Activated CD4-positive, CD25-positive, alpha-beta regulatory T cell treated with anti-CD3 and anti-CD28 coated beads, Interleukin-2, amount 50 U/mL, for 24 hours (primary cell): ENCODE measurements at places on chromosomes 12 and 14.
A peak's percentile ranks its signal among the peaks of the same experiment; 100 is the strongest.

DNA sequence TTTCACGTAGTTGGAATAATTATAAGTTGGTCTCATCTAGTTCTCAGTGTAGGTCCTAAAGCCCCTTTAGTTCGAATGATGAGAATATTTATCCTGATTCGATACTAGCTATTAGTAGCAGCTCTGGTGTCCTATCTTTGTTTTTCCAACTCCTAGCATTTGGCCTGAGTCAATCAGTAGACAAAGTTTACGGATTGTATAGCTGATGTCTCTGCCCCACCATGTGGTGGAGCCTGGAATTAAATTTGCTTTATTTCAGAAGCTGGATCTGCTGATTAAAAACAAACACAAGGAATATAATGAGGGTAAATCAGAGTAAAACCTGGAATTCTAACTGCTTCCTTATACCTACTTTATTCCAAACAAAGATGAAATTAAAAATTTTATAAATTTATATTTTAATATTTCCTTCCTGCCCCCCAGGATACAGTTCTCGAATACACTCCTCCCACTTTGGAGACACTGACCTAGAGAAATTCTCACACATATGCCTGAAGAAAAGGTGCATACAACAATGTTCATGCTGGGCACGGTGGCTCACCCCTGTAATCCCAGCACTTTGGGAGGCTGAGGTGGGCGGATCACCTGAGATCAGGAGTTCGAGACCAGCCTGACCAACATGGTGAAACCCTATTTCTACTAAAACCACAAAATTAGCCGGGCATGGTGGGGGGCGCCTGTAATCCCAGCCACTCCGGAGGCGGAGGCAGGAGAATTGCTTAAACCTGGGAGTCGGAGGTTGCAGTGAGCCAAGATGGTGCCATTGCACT, 7.6 kb upstream of the BRMS1L start:
- ATAC-seq, result peak; percentile 38

- no peak for ATAC-seq
Measured at GRCh38 chr12:117468016-117468415, 106.6 kb upstream of the NOS1 start.

- ATAC-seq, result no peak
Measured at GRCh38 chr12:6998715-6999451, 19.4 kb downstream of the LPCAT3 start.

DNA sequence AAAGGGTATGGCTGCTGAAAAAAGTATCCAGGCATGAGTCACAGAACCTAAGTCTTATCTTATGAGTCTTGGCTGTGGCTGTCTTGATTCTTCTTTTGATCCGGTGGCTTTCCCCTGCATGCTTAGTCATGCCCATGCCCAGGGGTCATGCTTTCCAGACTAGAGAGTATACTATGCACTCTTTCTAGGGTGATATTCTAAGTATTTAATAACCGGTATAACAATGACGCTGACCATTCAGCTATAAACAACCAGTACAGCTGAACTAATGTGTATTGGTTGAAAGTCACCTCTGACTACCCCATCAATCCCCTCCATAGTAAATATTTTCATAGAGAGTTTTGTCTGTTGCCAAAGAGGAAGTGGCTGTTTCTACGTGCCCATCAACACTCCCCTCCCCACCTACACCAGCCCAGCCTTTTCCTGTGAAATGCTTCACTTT, 34.7 kb upstream of the NRXN3 start:
- ATAC-seq, result no peak

DNA sequence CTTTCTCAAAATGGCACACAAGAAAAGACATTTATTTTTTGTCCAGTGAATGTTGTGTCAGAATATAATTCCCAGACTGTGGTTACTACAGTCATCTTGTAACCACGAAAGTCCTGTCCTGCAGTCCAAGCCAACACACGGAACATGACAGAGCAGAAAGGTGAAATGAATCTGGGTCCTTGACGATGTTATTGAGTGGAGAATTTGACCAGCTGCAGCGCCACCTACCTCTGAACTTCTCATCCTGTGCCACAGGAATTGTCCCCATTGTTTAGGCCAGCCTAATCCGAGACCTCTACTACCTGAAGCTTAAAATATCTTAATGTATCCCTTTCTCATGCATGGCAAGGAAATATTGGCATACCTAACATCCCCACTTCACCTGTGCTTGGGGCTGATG, 64.1 kb upstream of the OTX2 start:
- ATAC-seq, result no peak

DNA sequence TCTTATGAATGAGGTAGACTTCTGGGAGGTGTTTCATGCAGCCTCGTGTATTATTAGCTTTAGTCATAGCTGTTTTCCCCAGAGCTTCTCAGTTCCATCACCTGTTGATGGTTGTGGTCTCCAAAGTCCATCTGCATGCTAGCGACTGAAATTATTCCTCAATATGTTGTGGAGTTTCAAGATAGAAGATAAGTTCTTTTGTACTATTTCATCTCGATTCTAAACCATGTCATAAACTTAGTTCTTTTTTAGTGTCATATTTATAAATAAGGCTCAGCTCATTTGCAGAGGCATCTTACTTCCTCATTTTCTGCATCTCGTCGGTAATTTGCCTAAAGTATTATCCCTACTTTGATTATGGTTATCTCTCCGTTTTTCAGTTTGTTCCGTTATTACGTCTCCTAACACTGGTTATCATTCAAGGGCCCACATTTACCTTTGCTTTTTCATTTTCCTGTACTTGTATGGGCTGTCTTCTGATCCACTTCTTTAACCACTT, 119.1 kb downstream of the ITPR2 start:
- no peak for ATAC-seq
